HEK293T (cell line): ENCODE measurements at places on chromosomes 16 and 17.

- no peak for DNase-seq
These were observed 267.6 kb upstream of the SDK2 start for GRCh38 chr17:73911726-73912372.

- DNase-seq, result peak; percentile 48
These were observed 58.0 kb upstream of the GSE1 start for GRCh38 chr16:85554889-85555718.

GRCh38 chr17:75365009-75365930 is 40.2 kb downstream of the GRB2 start:
- no peak for DNase-seq

DNA sequence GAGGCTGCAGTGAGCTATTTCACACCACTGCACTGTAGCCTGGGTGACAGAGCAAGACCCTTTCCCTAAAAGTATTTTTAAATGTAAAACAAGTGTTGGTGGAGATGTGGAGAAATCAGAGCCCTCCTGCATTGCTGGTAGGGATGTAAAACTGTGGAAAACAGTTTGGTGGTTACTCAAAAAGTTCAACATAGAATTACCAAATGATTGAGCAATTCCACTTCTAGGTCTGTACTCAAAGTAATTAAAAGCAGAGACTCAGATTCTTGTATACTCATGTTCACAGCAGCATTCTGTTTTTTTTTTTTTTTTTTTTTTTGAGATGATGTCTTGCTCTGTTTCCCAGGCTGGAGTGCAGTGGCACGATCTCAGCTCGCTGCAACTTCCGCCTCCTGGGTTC is 141.8 kb downstream of the PITPNC1 start:
- no peak for DNase-seq

DNA sequence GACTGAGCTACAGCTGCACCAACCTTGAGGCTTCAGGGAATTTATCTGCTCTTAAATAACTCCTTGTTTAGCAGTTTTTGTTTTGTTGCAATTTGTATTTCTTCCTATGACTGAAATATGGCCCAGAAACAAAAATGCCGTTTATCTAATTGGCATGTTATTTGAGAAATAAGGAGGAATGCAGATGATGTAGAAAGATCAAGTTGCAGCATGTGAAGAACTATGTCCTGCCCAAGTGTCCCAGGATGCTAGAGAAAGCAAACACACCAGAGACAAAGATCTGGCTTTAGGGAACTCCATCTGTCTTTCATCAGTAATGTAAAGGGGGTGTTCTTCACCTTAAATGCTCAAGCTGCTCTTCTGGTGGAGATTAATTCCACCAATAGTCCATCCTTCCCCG is 29.7 kb downstream of the USP31 start:
- no peak for DNase-seq

- no peak for DNase-seq
These were observed 187.2 kb downstream of the CDK5R1 start for GRCh38 chr17:32673964-32674363.

GRCh38 chr17:17300624-17301568 is 2.3 kb upstream of the NT5M start:
- DNase-seq, result peak; percentile 76

DNA sequence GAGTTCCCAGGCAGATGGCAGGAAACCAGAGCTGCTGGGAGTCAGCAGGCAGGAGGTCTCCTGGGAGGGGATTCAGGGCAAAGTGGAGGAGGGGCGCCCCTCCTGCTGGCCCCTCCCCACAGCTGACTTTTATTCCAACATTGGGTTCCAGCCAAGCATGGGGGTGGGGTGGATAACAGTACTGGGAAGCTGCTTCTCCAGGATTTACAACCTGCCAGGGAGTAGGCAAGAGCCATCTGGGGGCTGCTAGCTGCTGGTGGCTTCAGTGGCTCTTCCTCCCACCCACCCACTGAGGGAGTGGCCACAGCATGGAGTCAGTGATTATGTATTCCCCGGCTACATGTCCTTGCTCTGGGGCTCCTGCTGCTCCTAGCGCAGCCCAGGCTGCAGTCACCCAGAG is 36.8 kb downstream of the TMEM132E start:
- no peak for DNase-seq

- DNase-seq, result no peak
These were observed 1.4 kb downstream of the GOT2 start for GRCh38 chr16:58732545-58733247.

GRCh38 chr17:5272322-5272721 is 9.8 kb upstream of the RABEP1 start:
- no peak for DNase-seq

- DNase-seq, result no peak
These were observed 22.2 kb downstream of the RMI2 start for GRCh38 chr16:11367483-11367906.

DNA sequence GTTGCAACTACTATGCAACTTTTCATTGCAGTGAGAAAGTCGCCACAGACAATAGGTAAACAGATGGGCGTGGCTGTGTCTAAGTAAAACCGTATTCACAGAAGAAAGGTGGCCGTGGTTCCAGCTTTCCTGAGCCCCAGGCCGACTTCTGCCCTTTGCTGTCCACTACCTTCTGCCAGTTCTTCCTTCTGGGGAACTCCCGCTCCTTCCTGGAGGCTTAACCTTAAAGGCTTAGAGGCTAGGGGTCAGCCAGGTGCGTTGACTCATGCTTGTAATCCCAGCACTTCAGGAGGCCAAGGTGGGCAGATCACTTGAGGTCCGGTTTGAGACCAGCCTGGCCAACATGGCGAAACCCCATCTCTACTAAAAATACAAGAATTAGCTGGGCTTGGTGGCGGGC is 2.1 kb upstream of the SEPTIN12 start:
- DNase-seq, result no peak

- no peak for DNase-seq
These were observed 12.5 kb upstream of the ERCC4 start for GRCh38 chr16:13907431-13907830.

- no peak for DNase-seq
These were observed 27.8 kb upstream of the ITGA3 start for GRCh38 chr17:50027881-50028735.
